ENCODE measurements at places on chromosomes 3 and 15.

DNA sequence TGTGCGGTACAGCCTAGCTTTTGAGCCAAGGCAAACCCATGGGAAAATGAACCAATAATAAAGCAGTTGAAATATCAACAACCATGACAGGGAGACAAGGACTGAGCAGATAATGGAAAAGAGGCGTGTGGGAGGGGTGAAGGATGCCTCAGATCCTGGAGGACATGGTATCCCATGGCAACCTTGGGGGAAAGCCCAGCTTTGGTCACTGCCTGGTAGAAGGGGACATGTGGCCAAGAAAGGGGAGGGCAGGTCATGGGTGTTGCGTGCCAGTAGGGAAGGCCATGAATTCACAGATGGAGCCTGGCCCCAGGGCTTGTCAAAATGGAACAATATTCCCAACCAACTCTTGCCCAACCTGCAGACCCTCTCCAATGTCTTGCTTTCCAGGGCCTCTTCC is 140.5 kb upstream of the SMAD3 start:
- DNase-seq: no peak

- no peak for DNase-seq
Observed at GRCh38 chr3:63779227-63779626, 39.9 kb upstream of the C3orf49 start.

DNA sequence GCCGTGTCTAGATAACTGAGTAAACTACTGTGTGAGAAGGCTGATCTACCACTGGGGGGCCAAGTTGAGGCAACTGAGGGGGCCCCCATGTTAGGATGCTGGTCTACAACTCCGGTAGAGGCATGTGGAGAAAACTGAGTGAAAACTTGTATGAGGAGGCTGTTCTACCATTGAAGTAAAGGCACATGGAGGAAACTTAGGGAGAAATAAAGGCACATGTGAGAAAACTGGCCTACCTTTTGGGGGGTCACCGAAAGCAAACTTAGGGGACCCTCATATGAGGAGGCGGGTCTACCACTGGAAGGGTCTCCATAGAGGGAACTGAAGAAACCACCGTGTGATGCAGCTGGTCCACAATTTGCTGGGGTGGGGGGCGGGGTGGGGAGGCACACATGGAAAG is 155.2 kb downstream of the FBLN2 start:
- DNase-seq: no peak

- no peak for DNase-seq
Observed at GRCh38 chr15:83065431-83065830, 1.6 kb downstream of the BTBD1 start.

GRCh38 chr3:138463724-138464490 is 29.5 kb downstream of the ESYT3 start:
- DNase-seq: no peak

- DNase-seq: no peak
Observed at GRCh38 chr3:61719278-61719977, 158.1 kb downstream of the PTPRG start.

- DNase-seq: no peak
Observed at GRCh38 chr15:69424748-69425413, 10.7 kb downstream of the KIF23 start.

GRCh38 chr3:135155228-135155627 is 360.2 kb downstream of the EPHB1 start:
- no peak for DNase-seq

DNA sequence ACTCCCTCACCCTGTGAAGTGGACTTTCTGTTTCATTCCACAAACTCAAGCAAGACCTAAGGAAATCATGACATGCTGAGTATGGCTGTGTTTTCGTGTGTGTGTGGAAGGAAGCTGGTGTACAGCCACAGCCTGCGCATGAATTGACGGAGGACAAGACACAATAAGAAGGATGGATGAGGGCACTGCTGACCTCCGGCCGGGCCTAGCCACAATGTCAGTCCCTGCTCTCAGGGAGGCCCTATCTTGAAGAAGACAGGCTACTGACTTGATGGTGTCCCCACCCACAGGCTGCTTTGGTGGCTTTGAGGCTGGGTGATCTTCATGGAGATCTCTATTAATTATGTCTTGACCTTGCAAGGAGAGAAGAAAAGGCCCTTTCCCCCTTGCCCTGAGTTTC is 39.3 kb upstream of the CDCP1 start:
- no peak for DNase-seq

- DNase-seq: no peak
Observed at GRCh38 chr3:46500656-46501635, 3.2 kb downstream of the RTP3 start.

DNA sequence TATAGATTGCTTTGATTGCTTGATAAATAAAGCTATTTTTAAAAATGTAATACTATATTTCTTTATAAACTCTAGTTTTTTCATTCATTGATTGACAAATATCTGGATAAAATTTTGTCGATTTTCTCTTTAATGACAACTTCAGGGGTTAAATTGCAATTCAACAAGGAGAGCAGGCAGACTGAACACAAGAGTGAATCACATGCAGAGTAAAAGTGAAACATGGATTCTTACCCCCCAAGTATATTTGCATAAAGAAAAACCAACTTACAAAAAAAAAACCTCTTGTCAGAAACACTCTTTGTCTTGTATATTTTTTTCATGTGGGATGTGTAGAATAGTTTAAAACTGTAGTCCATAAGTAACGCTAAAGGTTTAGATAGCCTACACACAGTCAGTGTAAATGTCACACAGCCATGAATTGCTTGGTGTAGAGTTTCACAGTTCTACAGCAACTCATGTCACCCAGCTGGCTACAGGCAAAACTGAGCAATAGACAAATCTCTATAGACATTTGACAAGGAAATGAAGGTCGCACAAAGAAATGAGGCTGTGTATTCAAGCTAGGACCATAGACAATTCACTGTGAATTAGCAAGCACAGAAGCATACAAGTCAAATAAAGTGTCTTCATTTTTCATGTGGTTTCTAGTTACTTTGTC is 141.6 kb downstream of the THRB start:
- DNase-seq: no peak
